Vagina (tissue), 2 donors: ENCODE measurements at places on chromosomes 5 and 9.
A peak's percentile ranks its signal among the peaks of the same experiment; 100 is the strongest.

DNA sequence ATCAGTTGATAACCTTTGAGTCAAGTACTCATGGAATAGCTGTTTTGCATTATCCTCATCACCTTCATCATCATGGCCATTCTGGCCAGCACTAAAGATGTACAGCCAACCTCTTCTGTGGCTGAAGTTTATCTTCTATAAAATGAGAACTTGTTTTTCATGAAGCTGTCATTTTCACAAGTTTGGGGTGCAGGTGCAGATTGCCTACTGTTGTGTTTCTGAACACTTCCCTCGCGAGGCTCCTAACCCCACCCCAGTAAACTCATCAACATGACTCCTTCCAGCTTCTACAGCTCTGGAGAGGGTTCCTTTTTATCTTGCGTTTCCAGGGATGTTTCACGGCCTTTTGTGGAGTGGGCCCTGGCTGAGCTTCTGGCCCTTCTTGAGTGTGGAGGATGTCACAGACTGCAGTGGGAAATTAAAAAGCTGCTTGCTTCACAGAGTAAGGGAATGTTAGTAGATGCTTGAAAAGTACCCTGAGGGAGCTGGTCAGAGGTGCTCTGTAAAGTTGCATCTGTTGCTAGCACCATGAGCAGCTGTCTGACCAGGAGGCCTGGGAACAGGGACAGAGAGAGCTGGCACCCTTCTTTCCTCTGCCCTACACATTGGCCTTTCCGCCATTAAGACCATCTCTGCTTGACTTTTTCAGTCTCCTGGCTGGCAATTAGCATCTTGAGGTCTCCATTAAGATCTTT, 24.9 kb downstream of the SYK start:
- DNase-seq: peak; percentile 93

- no peak for DNase-seq
Observed at GRCh38 chr9:132456241-132456640, 46.2 kb downstream of the CFAP77 start.

- no peak for DNase-seq
Observed at GRCh38 chr5:124203303-124203702, 543.1 kb downstream of the ZNF608 start.

DNA sequence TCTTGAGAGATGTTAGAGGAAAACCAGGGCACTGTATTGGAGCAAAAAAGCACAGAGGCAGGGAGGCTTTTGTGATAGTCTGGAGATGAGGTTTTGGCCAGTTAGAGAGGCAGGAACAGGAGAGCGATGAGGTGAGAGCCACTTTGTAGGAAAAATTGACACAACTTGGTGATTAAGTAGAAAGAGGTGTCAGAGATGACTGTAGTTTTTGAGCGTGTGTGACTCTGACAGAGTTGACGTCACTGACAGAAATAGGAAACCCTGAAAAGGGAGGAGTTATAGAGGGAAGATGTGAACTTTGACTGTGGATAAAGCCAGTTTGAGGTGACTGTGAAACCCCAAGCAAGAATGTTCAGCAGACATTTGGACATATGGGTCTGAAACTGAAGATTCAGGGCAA, 15.7 kb downstream of the NFX1 start:
- DNase-seq: no peak

DNA sequence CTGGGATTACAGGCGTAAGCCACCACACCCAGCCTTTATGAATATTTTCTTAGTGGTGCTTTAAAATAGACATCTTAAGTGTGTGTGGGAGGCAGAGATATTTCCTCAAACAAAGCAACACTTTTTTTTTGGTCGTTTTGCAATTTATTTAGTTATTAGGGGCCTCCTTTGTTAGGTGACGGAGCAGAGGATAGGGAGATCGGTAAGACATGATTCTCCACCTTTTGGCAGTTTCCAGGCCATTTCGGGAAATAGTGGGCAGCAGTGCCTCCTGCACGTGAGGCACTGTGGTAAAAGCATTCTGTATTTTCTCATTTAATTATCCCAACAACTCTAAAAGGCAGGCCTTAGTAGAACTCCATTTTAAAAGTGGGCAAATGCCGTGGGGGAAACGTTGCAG, 1.9 kb downstream of the OCLN start:
- DNase-seq: no peak

DNA sequence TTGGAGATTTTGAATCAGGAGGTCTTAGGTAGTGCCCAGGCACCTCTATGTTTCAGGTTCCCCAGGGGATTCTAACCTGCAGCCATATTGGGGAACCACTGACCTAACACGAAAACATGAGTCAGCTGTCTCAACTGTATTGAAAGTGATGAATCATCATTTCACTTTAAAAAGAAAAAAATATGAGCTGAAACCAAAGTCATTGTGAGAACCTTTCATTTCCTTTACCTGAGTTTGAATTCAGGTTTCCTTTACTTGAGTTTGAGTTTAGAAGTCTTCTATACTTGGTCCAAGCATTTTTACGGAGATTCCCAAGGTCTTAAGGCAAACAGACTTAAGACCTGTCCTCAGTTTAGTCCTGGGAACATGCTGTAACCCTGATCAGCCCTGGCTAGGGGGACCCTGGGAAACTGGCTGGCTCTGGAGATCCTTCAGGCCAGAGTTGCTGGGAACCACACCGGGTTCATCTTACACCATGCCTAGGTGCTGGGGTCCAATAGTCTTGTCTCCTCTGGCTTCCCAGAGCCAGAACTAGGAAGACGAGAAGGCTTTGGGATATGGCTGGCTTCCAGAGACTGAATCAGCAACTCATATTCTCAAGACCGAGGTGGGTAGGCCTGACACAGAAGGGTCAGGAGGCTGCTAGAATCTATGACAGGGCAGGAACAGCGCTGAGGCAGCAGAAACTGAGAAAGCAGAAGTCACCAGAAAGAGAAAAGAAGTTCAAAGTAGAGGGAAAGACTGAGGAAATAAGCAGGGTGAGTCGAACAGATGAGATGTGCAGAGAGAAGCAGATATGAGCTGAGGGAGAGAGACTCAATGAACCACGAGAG, 16.4 kb upstream of the PDCD1LG2 start:
- no peak for DNase-seq

- DNase-seq: no peak
Observed at GRCh38 chr5:4348423-4348822, 752.8 kb downstream of the IRX1 start.

- no peak for DNase-seq
Observed at GRCh38 chr5:53488195-53488722, 7.8 kb downstream of the FST start.

DNA sequence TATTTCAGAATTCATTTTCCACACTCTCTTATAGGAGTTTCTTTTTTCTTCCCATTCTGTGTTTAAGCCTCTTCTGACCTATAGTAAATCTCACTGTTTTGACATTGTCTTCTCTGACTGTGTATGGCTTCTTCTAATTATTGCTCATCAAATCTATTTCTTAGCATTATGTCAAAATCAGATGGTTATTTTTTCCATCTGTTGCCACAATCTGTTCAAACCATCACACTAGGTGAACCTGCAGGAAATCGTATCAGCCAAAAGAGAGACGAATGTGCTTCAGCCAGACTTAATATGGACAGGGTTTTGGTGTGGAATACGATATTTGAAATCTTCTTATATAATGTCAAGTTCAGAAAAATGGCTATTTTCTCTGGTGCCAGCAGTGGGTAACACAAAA, 15.9 kb upstream of the SEMA4D start:
- DNase-seq: no peak

- no peak for DNase-seq
Observed at GRCh38 chr9:401223-401622, 186.6 kb downstream of the DOCK8 start.

GRCh38 chr5:142156839-142157463, 48.4 kb downstream of the NDFIP1 start:
- no peak for DNase-seq

- DNase-seq: no peak
Observed at GRCh38 chr9:137828527-137829259, 48.9 kb upstream of the CACNA1B start.
